Mesothelial cell of epicardium (in vitro differentiated cells): ENCODE measurements at places on chromosomes 16 and 17. TPM values are rescaled to one million over a fixed set of nuclear protein-coding genes. Genes with fewer than 3 reads are reported as not detected.

GRCh38 chr16:82835487-82836155 lies 208.9 kb downstream of the CDH13 start:
- DNase-seq = no peak
- H3K4me3 ChIP-seq = no peak overlapping the region
- no peaks in the 10 kb centered on the region for H3K36me3 ChIP-seq
- H3K4me1 ChIP-seq = peaks cover 2% of the 10 kb centered on the region

GRCh38 chr16:73062743-73063733 lies 15.1 kb upstream of the ZFHX3 start:
- H3K4me3 ChIP-seq = peak overlapping the region; percentile 36
- no peak overlapping the region for H3K27ac ChIP-seq
- peaks cover 67% of the 10 kb centered on the region for H3K4me1 ChIP-seq
- H3K36me3 ChIP-seq = no peaks in the 10 kb centered on the region
- no peak for DNase-seq
- peaks cover 69% of the 10 kb centered on the region for H3K27me3 ChIP-seq

The C17orf107 gene
- 8.6 to 9.3 TPM (median 9.2 TPM) in 3 replicates for total RNA-seq

- DNase-seq = no peak
- no peaks in the 10 kb centered on the region for H3K36me3 ChIP-seq
- H3K27ac ChIP-seq = peak overlapping the region; percentile 85
- H3K27me3 ChIP-seq = no peaks in the 10 kb centered on the region
Measured at GRCh38 chr17:35900708-35901480, 20.7 kb upstream of the CCL5 start.

The CLDN9 gene
- 5.4 to 5.7 TPM (median 5.4 TPM) in 3 replicates for total RNA-seq

DNA sequence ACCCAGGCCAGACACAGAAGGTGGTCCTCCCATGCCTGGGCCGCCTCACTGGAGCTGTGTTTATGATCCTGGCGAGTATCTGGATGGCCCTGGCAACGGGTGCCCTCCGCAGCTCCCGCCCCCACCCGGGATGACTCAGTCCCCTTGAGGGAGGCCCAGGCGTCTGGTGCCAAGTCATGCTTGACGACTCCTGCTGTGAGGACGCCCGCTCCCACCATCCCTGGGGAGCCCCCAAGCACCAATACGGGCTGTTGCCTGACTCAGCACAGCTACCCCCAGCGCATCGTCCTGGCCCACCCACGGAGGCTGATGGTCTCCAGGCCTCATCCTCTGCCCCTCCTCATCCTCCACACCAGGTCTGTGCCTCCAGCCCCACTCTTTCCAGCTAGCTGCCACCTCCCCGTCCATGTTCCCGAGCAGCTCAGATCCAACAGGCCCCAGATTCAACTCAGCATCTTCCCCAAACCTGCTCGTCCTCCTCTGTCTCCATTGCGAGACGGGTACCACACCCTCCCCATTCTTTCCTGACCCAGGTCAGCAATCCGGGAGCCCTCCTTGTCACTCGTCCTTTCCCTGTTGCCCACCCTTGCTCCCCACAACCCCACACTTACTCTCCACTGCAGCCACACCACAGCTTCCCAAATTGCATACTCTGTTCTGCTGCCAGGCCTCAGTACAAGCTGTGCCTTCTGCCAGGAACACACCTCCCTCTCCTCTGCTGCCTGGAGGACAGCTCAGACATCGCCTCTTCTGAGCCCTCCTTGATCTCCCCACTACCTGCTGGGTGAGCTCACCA lies 2.6 kb downstream of the CAMKK1 start:
- H3K27ac ChIP-seq = no peak overlapping the region
- no peaks in the 10 kb centered on the region for H3K36me3 ChIP-seq
- peaks cover 22% of the 10 kb centered on the region for H3K27me3 ChIP-seq
- H3K4me1 ChIP-seq = peaks cover 43% of the 10 kb centered on the region

The CBX2 gene
- 47.1 to 49.7 TPM (median 48.6 TPM) in 3 replicates for total RNA-seq

GRCh38 chr17:45841883-45842525 lies 2.7 kb upstream of the SPPL2C start:
- peaks cover 30% of the 10 kb centered on the region for H3K27me3 ChIP-seq
- no peaks in the 10 kb centered on the region for H3K36me3 ChIP-seq
- no peak overlapping the region for H3K27ac ChIP-seq
- H3K4me1 ChIP-seq = no peaks in the 10 kb centered on the region
- no peak overlapping the region for H3K4me3 ChIP-seq

GRCh38 chr17:59807892-59808509 lies 84.7 kb downstream of the TUBD1 start:
- peak overlapping the region; percentile 47 for H3K27ac ChIP-seq
- peaks cover 24% of the 10 kb centered on the region for H3K4me1 ChIP-seq
- peaks cover 10% of the 10 kb centered on the region for H3K36me3 ChIP-seq
- H3K4me3 ChIP-seq = no peak overlapping the region

GRCh38 chr17:61678339-61678738 lies 87.3 kb upstream of the NACA2 start:
- DNase-seq = no peak
- no peak overlapping the region for H3K4me3 ChIP-seq
- H3K27ac ChIP-seq = no peak overlapping the region
- H3K36me3 ChIP-seq = peaks cover 8% of the 10 kb centered on the region
- H3K4me1 ChIP-seq = no peaks in the 10 kb centered on the region

The ASPA gene
- total RNA-seq = 0.07 to 0.16 TPM in 2 of 3 replicates, not detected in the other

The CSH2 gene
- total RNA-seq = 0.43 to 0.66 TPM in 2 of 3 replicates, not detected in the other

The BCAR1 gene
- 87.3 to 95.9 TPM (median 95.1 TPM) in 3 replicates for total RNA-seq

GRCh38 chr17:76523084-76524037 lies 14.1 kb downstream of the CYGB start:
- H3K27ac ChIP-seq = no peak overlapping the region
- peaks cover 9% of the 10 kb centered on the region for H3K27me3 ChIP-seq
- H3K36me3 ChIP-seq = no peaks in the 10 kb centered on the region
- H3K4me1 ChIP-seq = peaks cover 31% of the 10 kb centered on the region
- peak; percentile 92 for DNase-seq

GRCh38 chr16:80802138-80802537 lies 2.3 kb downstream of the CDYL2 start:
- DNase-seq = no peak
- no peaks in the 10 kb centered on the region for H3K36me3 ChIP-seq
- peak overlapping the region; percentile 60 for H3K4me3 ChIP-seq
- no peak overlapping the region for H3K27ac ChIP-seq
- H3K4me1 ChIP-seq = no peaks in the 10 kb centered on the region
- peaks cover 57% of the 10 kb centered on the region for H3K27me3 ChIP-seq
